Activated gamma-delta T cell treated with Interleukin-2 at 50 U/mL for 16 hours (primary cell): ENCODE measurements at places on chromosomes 5 and 9.

GRCh38 chr5:179309751-179310320 is 35.4 kb downstream of the ADAMTS2 start:
- no peak for DNase-seq

DNA sequence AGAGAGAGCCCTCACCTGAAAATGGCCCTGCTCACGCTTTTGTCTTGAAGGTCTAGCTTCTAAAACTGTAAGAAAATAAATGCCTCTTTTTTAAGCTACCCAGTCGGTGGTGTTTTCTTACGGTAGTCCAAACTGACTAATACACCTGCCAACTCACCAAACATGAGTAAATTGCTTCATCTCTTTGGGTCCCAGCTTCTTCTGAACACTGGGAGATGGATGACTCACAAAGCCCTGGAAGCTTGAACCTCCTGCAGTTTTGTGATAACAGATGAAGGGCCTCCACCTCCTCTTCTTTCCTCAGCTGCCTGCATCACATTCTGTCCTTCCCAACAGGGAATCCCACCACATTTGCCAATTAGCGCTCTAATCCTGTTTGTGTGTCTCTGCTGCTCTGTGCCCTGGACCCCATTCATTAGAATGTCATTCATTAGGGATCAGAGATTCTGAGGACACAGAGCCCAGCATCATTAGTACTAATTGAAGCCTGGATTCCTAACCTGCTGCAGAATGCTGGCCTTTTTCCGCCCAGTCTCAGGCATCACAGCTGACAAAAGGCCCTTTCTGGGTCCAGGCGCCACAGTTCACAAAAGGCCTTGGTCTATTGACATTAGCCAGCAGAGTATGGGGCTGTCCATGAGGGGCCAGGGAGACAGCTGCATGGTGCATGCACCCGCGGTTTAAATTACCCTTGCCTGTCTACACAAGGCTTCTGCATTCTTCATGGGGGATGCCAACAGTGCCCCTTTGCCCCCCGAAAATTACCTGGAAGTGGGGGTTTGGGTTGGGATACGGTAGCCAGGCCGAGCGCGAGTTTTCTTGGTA is 349.3 kb downstream of the SEMA5A start:
- DNase-seq: no peak

DNA sequence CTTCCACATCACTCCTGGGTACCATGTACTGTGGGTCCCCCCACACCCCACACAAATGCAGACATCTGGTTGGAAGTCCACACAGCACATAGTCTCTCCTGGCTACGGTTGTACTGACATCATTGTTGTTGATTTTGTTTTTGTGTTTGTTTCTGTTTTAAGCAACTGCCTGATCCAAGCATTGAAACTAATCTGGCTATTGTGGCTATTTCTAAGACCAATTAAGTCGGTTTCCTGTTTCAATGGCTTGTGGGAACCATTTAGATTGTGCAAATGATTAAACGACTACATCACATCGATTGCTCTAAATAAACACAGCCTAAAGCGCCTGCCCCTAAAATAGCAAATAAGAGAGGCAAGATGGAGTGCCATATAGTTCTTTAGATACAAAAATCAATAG is 226.8 kb upstream of the IRX4 start:
- DNase-seq: no peak

GRCh38 chr9:133276923-133277322 is 1.9 kb upstream of the ABO start:
- no peak for DNase-seq

DNA sequence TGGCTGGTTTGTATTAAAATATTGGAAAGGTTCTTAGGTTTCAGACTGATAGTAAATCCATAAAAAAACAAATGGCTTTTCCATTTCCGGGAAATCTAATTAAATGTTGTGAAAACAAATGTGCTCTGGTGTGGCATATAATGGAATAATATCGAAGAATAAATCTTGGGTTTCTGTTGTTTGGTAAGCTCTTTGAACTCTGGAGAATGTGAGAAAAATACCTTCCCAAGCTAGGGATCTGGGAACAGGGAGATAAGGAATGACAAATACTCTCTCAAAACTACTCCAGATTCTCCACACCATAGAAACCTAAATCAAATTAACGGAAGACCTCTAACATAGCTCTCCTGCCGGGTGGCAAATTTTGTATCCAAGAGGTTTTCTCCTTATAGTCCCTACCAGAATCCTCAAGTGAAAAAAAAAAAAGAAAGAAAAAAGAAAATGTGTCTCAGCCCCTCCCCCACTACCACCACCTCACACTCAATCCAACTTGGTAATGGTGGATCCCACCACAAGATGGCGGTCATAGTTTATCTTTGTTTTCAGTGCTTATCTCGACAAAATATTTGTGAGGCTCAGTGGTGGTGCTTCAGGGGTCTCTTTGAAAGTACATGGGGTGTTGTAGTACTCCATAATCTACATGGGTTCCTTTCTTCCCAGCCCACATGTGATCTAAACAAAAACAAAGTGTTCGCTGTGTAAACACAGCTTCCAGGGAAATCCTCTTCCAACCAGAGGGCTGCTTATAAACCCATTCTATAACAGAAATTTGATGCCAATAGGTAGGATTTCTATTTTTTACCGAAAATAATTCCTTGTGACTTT is 54.5 kb upstream of the FST start:
- DNase-seq: no peak

DNA sequence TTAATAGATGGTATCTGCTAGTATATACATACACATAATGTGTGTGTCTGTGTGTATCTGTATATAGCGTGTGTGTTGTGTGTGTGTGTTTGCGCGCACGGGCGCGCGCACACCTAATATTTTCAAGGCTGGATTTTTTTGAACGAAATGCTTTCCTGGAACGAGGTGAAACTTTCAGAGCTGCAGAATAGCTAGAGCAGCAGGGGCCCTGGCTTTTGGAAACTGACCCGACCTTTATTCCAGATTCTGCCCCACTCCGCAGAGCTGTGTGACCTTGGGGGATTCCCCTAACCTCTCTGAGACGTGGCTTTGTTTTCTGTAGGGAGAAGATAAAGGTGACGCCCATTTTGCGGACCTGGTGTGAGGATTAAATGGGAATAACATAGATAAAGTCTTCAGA is 757 bp downstream of the FXN start:
- no peak for DNase-seq

DNA sequence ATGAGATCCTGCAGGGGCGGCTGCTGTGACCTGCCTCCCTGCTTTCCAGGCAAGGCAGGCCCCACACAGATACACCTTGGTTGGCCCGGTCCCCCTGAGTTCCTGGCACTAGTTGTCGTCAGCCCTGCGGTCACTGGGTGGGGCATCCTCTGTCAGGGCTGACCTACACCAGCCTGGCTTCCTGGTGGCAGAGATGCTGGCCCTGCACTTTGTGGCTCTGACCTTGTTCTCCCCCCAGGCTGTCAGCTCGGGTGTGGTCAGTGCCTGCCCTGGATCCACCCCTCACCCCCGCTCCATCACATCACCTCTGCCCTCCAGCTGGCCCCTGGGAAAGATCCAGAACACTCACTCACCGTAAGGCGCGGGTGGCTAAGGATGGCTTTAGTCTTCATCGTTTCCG is 74.1 kb downstream of the PHF2 start:
- no peak for DNase-seq

DNA sequence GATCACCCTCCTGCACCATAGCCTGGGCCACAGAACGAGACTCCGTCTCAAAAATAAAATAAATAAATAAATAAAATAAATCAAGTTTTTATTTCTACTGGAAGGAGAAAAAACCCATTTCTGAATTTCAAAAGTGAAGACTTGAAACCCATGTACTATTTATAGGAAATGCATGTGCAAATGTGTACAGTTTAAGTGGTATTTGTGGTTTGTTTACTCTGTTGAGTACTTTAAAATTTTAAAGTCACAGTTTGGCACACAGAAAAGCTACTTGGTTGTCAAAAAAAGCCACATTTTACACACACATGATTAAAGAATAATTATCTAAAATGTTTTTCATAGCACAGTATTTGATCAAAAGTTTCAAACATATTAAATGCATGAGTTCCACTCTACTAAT is 43.6 kb downstream of the NR3C1 start:
- DNase-seq: no peak

- DNase-seq: no peak
These were observed 83.9 kb downstream of the PBX3 start for GRCh38 chr9:125831054-125831453.

- DNase-seq: peak; percentile 67
These were observed 29.9 kb downstream of the CSF2 start for GRCh38 chr5:132103332-132103951.

DNA sequence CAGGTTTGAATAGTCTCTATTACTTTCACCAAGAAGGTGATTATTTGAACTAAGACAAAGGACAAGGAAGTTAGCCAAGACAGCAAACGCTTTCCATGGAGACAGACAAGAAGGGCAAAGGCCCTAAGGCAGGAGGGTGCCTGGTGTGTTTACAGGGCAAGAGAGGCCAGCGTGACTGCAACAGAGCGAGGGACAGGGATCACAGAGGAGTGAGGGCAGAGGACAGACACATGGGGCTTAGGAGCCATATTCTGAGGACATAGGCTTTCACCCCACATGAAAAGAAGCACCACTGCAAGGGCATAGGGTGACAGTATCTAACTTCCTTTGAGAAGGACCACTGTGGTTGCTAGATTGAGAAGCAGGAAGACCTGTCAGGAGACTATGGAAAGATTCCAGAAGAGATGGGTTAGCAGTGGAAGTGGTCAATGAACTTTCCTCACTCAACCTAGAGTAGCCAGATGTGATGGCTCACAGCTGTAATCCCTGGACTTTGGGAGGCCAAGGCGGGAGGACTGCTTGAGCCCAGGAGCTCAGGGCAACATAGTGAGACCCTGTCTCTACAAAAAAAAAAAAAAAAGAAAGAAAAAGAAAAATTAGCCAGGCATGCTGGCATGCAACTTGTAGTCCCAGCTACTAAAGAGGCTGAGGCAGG is 5.0 kb upstream of the HAVCR1 start:
- DNase-seq: no peak

DNA sequence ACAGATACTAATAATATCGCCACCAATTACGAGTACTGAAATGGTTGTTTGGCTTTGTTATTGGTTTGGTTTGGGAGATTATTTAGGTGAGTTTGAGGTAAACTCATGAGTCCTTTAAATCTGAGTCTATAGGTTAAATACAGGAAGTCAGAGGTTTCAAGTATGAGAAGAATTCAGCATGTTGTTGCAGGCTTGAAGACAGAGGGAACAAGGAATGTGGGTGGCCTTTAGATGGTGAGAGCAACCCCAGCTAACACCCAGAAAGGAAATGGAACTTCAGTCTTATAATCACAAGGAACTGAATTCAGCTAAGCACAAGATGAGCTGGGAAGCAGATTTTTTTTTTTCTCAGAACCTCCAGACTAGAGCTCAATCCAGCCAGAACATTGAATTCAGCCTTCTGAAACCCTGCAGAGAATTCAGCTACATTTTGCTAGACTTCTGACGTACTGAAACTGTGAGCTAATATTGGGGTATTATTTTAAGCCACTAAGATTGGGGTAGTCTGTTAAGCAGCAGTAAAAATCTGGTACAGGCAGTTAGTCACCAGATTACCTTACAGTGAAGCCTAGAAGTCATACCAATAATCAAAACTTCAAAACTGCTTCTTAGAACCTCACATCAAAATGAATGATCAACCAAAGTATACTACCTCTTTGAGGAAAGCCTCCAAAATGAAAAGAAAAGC is 216.0 kb upstream of the PUM3 start:
- no peak for DNase-seq

GRCh38 chr9:73037613-73038012 is 84.8 kb upstream of the ALDH1A1 start:
- no peak for DNase-seq

GRCh38 chr5:150665044-150665443 is 4.0 kb downstream of the MYOZ3 start:
- DNase-seq: no peak

DNA sequence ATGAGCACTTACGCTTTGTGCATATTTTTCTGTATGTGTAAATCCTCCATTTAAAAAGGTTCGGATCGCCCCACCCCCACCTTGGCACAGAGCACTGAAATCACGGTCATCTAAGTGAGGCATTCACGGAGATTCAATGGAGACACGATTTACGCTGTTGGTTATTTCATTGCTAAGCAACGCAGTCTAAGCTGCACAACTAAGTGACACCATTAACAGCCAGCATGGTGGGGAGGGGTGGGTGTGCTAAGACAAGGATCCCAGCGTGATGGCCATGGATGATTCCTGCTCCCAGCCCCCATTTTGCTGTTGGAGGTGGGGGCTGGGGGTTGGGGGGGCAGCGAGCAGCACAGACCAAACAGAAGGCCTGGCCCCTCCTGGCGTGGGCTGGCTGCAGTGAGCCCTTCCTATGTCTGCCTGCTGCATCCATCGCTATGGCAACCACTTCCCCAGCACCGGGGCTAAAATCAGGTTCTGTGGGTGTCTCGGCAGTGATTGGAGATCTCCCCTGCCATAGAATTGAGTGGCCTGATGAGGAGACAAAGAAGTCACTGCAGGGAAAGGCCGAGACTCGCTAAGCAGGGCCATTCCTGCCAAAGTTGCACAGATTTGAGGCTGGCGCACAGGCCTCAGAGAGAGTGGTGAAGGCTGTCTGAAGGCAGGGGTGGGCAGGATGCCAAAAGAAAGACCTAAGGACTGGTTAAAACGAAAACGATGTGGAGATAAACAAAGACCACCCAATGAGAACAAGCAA is 14.3 kb upstream of the MARCHF6 start:
- DNase-seq: no peak

GRCh38 chr9:32385152-32385884 is 875 bp downstream of the ACO1 start:
- no peak for DNase-seq

GRCh38 chr5:116980581-116980980 is 406.0 kb upstream of the SEMA6A start:
- DNase-seq: no peak

- no peak for DNase-seq
These were observed 580.8 kb downstream of the CCDC171 start for GRCh38 chr9:16133556-16134227.

DNA sequence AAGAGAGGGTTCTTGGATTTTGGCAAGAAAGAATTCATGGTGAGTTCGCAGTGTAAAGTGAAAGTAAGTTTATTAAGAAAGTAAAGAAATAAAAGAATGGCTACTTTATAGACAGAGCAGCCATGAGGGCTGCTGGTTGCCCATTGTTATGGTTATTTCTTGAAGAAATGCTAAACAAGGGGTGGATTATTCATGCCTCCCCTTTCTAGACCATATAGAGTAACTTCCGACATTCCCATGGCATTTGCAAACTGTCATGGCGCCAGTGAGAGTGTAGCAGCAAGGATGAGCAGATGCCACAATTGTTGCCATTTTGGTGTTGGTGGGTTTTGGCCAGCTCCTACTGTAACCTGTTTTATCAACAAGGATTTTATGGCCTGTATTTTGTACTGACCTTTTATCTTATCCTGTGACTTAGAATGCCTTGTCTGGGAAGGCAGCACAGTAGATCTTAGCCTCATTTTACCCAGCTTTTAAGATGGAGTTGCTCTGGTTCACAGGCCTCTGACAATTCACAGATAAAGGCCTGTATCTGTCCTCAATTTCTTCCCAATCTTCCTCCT is 1026.1 kb upstream of the DMAC1 start:
- DNase-seq: no peak
